Activated naive CD4-positive, alpha-beta T cell (primary cell): ENCODE measurements at places on chromosomes 3 and 15.

GRCh38 chr15:83164771-83165404, 42.7 kb downstream of the HDGFL3 start:
- no peak for DNase-seq

- DNase-seq, result peak; percentile 72
These were observed at the start of gene TMOD3 for GRCh38 chr15:51829376-51830275. Gene TMOD3, plus strand, starts transcription at chr15:51829653. Its CDS starts 33,232 bp downstream, at chr15:51862885.

DNA sequence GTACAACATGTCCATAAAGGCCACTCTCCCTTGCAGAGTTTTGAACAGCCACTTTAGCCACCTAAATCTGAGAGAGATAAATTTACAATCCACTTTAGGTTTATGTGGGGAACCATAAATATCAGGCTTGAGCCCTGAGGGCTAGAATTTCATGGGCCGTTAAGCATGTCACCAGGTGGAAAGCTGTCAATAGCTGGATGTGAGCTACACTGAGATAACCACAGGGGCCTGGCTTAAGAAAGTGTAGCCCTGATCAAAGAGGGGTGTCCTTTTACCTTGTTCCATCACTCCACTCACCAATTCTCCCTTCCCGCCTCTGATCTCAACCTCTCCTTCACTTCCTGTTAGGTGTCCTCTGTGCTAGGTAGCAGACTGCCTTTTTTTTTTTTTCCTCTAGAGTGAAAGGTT, 172.8 kb upstream of the ICE2 start:
- DNase-seq, result no peak

DNA sequence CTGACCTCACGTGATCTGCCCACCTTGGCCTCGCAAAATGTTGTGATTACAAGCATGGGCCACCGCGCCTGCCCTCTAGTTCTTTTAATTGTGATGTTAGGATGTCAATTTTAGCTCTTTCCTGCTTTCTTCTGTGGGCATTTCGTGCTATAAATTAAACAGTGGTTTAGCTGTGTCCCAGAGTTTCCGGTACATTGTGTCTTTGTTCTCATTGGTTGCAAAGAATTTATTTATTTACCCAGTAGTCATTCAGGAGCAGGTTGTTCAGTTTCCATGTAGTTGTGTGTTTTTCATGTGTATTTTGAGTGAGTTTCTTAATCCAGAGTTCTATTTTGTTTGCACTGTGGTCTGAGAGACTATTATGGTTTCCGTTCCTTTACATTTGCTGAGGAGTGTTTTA, 30.1 kb downstream of the MYRIP start:
- no peak for DNase-seq

DNA sequence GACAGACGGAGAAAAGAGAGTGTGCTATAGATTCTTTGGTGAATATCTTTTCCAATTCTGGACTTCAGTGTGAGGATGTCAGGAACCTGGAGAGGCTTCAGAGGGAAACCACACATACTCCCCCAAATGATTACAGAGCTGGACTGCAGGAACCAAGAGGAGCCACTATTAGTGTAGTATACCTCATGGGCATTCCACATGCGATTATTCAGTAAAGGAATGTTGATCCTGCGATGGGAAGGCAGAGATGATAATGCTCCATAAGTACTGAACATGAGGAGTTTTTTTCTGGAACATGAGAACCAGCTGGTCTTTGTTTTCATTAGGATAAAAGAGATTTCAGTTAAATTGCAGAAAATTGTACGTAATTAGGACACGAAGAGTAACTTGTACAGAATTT, 18.7 kb downstream of the STARD9 start:
- no peak for DNase-seq
